NCI-H446 treated with DMSO at 0.1 percent for 48 hours (cell line): ENCODE measurements at places on chromosomes 6 and 20.

GRCh38 chr6:79117752-79118151 lies 39.7 kb upstream of the PHIP start:
- DNase-seq, result no peak

DNA sequence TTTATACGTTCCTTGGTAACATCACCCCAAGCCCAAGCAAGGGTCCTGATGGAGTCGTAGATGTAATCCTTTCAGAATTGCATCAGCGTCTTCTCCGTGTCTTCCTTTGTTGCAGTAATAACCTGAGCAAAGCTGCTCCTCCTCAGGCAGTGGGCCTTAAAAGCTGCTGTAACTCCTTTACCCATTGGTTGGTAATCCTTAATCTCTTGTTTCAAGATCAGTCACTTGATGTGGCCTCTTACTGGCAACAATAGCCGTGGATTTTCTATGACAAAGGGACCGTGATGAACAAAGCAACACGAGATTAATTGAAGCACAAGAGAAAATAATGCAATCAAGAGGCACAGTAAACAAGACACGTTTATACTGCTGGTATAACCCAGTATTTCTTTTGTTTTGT lies 44.6 kb downstream of the ALDH5A1 start:
- DNase-seq, result no peak

DNA sequence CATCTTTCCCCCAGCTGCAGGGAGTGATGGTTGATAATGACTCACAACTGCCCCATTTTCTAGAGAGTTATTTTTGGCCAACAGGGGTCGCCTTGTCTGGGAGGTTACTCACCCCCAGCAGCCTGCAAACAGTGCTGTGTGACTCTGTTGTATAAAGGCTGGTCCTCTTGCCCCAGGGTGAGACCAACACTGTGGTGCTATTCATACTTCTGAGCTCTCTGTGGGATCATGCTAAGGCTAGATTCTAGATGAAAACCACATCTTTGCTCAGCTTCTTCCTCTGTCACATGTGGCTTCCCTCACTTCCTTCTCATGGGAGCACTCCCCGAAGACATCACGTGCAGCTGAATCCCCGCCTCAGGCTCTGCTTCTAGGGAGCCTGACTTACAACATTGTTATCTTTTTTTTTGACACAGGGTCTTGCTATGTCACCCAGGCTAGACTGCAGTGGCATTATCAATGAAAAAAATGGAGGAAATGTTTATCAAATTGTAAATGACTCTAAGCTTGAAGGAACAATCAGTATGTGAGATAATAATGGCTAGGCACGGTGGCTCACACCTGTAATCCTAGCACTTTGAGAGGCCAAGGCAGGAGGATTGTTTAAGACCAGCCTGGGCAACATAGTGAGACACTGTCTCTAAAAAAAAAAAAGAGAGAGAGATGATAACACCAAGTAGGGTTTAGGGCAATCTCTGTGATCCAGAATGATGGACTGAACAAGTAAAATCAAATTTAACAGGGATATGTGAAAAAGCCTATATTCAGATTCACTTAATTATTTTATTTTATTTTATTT lies 55.7 kb upstream of the SLC23A2 start:
- DNase-seq, result no peak

- DNase-seq, result no peak
Measured at GRCh38 chr20:53941680-53942471, 128.5 kb downstream of the BCAS1 start.

DNA sequence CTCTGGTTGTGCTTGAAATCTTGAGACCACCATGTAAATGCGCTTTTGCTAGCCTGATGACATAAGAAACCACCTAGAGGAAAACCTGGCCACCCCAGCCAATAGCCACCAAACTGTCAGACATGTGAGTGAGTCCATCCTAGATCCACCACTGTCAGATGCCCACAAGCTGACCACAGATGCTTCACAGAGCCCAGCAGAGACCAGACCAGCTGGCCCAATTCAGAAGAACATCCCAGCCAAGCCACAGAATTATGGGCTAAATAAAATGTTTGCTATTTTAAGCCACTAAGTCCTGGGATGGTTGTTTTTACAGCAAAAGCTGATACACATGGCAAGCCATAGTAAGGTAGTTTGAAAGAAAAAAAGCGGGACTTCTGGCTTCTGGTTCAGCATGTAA lies 425.3 kb downstream of the KIF16B start:
- DNase-seq, result no peak

GRCh38 chr20:32967961-32968457 lies 36.2 kb downstream of the SUN5 start:
- DNase-seq, result no peak

DNA sequence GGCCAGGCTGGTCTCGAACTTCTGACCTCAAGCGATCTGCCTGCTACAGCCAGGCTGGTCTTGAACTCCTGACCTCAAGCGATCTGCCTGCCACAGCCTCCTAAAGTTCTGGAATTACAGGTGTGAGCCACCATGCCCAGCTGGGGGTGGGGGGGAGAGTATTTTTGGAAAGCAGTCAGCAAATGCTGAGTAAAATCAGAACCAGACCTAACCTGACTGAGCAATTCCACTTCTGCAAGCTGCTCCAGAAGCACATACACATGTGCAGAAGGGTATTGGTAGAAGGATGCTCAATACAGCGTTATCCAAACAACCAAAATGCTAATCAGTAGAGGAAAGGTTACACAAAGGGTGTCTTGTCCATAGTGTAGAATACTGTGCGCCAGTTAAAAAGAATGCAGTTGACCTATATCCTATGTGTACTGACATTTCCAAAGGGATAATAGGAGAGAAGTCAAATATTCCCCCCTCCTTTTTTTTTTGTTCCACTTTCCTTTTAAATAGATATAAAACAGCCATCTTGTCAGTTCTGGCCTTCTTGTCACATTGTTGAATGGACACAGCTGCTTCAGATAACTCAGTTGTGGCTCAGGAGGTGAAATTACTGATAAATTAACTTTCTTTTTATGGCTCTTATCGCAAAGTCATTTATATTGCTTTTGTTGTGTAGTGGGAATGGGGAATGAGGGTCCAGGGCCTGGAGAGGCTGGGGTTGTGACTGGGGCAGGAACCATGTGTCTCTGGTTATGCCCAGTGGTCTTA lies 74.6 kb downstream of the DTD1 start:
- DNase-seq, result no peak

- DNase-seq, result peak; percentile 43
Measured at GRCh38 chr6:100116411-100117194, 122.6 kb upstream of the MCHR2 start.

GRCh38 chr6:110537208-110538123 lies 61.1 kb upstream of the SLC22A16 start:
- no peak for DNase-seq

DNA sequence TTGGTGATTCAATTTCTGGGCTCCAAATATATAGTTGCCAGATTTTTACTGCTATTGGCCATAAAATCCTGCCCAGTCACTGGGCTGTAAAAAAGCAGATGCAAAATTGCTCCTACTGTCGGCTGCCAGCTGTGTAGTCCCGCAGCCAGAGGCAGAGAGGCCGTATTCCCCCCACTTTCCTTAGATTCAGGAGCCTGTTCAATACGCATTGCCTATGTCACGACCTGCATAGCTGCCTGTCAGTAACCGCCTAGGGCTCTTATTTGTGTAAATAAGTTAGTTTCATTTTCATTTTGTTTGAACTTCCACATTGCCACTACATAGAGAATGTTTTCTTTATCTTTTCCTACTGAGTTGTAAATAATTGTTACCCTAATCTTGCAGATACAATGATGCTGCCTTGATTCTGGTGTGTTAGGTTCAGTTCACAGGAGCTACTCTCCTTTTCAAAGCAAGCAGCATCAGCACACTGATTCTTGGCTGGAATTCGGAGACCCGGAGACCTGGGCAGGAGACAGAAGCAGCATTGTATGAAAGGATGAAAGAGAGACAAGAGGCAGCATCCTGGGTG lies 46.0 kb upstream of the UST start:
- no peak for DNase-seq
